Activated T-cell treated with anti-CD3 and anti-CD28 coated beads, Interleukin-2, amount 50 U/mL, for 72 hours (primary cell): ENCODE measurements at places on chromosomes 16 and 17.

DNA sequence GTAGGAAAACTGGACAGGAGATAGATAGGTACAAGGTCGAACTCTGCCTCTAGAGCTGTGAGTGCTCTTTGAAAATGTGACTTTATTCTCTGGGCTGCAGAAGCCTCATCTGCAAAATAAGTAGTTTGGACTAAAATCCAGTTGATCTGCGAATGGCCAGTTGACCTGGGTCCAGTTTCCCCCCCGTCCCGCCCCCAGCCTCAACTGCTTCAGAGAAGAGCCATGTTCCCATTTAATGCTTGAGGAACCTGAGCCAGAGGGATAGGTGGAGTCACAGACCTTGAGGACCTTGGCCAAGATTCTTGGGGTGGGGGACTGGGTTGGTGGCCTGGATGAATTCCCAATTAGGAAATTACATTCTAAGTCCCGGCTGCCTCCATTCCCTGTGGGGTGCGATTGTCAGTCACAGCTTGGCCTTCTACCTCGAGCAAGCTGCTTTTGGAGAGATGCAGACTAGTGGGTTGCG, 14.1 kb downstream of the TBX2 start:
- DNase-seq = no peak

DNA sequence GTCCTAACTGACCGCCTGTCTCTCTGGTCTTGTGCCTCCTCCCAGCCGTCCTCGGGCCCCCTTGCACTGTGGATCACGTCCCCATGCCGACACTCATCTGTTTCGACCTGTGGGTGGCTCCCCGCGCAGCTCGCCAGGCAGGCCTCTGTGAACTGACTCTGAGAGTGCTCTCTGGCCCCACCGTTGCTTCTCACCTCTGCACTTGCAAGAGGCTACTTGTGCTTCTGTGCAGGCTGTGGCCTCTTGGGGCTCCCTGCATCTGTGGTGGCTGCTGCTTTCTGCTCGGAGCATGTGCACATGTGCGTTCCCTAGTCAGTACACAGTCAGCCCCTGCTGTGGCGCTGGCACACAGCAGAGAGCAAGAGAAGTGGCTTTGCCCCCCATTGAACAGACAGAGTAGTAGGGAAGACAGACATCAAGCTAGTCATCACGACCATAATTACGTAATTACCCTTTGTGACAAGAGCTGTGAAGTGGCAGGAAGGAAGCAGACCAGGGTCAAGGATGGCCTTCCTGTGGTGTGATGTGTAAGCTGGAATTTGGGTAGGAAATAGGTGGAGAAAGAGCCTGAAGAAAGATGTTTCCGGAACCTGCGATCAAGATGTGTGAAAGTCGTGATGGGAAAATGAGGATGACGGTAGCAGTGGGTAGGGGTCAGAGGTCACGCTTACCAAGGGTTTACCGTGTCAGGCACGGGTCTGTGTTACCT, 256.0 kb upstream of the CACNG5 start:
- DNase-seq = no peak

DNA sequence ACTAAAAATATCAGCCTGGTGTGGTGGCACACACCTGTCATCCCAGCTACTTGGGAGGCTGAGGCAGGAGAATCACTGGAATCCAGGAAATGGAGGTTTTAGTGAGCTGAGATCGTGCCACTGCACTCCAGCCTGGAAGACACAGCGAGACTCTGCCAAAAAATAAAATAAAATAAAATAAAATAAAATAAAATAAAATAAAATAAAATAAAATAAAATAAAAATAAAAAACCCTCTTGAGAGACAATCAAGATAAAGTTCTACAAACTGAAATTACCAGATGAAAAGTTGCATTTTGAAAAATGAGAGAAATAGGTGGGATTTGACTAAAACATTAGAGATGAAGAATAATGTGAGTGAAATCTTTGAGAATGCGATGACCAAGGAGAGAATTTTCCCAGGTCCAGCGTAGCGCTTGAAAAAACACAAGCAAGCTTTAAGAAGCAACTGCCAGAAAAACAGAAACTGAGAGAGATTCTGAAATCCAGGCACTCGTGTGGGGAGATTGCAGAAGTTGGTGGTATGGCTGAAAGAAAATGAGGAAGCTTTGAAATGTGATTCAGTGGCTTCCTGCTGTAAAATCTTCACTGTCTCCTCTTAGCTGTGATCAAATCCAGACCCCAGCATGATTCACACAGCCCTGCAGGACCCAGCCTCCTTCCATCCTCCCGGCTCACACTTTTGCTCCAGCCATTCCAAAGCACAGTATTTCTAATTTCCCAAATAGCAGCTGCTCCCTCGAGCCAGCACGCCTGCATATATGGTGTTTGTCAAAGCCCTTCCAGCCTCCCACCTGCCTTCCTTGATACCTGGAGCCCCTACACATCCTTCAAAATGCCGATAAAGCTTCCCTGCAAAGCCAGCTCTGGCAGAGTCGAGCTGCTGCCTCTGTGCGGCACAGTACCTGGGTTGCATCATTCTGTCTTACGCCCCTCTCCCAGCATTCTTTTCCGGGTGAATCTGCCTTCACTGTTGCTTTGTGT, 8.2 kb upstream of the CD300E start:
- no peak for DNase-seq

- DNase-seq = no peak
These were observed 30.4 kb downstream of the AP2B1 start for GRCh38 chr17:35617505-35617904.

DNA sequence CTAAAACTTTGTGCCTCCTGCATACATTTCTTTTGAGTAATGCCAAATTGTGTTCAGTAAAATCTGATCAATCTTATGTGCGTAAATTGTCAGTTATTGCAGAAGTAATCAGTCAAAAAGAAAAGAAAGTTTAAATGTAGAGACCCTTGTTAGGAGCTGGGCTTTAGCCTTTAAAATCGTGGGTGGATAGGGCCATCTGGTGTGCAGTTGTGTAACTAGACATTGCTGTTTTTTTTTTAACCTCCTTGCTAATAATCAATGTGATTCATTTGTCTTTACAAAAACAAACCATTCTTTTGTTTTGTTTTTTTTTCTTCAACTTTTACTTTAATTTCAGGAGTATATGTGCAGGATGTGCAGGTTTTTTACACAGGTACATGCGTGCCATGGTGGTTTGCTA, 5.3 kb upstream of the WWOX start:
- no peak for DNase-seq

- no peak for DNase-seq
These were observed 87.7 kb downstream of the C16orf95 start for GRCh38 chr16:87229230-87230188.

DNA sequence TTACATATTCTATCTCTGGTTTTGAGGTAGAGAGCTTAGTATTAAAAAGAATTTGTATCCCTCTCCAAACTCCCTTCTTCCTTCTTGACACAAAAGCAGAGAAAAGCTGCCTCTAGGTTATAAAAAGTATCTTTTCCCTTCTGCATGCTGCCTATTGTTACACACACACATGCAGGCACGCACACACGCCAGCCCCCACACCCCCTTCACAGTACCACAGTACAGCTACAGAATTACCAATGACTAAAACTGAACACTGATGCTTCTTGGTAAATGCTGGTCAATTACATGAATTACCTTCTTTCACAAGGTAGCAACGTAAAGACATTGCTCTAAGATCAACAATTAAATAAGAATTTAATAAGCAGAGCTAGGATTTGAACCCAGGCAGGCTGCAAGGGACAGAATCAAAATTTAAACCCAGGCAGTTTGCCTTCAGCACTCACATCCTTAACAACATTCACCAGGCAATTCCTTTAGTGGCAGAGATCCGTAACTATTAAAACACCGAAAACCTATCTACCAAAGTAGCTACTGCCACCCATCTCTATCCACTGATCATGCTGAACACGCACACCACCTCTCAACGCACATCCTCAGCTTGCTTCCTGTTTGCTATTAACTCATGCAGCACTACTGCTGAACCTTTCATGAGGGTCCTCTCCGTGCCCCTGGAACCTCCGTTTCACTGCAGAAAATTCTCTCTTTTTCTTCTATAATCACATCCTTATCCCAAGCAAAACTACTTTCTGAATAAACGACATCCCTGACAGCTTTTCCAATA, 37.8 kb downstream of the YWHAE start:
- DNase-seq = peak; percentile 29

GRCh38 chr17:66375121-66375520, 72.7 kb downstream of the PRKCA start:
- DNase-seq = no peak

DNA sequence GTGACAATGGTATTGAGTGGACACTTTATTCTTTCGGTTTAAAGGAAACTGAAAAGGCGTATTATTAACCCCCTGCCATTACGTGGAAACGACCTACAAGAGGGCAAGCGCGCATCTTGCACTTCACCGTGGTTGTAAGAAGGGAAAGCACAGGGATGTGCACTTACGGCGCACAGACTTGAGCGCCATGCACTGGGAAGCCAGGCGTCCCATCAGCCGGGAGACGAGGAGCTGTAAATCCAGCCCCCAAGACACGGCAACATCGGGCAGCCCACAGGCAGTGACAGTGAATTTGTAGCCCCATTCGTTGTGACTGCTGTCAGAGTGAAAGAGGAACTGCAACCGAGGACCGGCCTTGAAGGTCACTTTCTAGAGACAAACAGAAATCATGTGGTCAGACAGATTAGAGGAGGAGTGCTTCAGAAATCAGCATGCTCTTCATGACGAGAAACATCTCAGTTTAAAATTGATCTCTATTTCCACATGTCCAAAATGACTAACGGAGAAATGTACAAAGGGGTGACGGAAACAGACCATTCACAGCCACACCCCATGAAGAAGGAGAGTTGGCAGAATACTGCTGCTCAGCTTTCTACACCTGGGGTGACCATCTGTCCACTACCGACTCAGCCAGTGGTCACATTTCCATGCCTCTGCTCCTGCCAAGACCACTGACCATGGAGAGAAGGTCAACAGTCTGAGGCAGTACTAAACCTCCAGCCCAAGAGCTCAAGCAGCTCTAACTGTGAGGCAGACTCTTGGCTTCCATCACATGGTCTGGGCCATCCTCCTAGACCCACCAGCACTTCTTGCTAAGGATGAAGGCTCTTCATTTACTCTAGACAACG, 68.6 kb downstream of the ZZEF1 start:
- DNase-seq = no peak

- DNase-seq = no peak
These were observed 14.1 kb upstream of the GNA13 start for GRCh38 chr17:65070620-65071019.

GRCh38 chr16:58847902-58848661, 114.0 kb upstream of the GOT2 start:
- DNase-seq = no peak

- DNase-seq = no peak
These were observed 105.8 kb upstream of the GSE1 start for GRCh38 chr16:85507342-85507741.

GRCh38 chr16:1461146-1461545, 13.7 kb downstream of the CLCN7 start:
- DNase-seq = no peak

DNA sequence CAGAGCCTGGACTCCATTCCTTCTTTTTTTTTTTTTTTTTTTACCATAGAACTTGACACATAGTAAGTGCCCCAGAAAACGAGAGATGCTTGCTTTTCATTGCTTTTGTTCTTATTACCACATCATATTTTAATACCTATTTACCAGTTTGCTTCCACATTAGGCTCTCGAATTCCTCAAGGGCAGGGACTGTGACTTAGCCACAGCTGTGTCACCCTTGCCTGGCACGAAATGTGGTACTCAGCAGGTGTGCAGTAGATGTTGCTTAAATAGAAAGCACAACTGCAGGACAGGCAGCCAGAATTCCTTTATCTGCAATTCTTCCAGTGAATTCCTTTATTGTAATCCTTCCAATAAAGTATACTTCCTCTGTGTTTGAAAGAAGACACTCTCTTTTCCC, 393.0 kb downstream of the HAPSTR1 start:
- DNase-seq = no peak

DNA sequence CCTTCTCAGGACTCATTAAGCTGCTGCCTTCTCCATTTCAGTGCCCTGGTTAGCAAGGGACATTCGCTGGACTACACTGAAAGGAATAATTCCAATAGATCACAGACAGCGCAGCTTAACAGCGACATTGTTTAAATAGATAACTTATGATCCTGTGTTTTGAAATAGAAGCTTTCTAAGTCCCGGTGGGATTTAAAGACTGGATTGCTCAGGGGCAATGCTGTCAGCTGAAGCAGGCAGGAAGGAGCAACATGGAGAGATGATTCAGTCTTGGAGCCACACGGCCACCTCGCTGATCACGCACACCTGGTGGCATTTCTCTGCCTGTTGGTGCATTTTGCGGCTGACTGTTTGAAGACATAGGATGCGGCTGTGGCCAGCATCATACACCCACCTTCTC, 292.0 kb downstream of the FOXL1 start:
- no peak for DNase-seq

DNA sequence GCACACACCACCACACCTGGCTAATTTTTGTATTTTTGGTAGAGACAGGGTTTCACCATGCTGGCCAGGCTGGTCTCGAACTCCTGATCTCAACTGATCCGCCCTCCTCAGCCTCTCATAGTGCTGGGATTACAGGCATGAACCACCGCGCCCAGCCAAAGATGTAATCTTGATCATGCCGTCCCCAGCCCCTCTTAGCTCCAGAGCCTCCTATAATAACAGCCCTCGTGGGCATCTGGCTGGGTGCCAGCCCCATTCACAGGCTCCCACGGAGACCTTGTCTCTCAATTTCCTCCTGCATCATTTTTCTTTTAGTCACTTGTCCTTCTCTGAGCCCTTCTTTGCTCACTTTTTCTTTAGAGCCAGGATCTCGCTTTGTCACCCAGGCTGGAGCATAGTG, 94.2 kb downstream of the KATNIP start:
- no peak for DNase-seq

DNA sequence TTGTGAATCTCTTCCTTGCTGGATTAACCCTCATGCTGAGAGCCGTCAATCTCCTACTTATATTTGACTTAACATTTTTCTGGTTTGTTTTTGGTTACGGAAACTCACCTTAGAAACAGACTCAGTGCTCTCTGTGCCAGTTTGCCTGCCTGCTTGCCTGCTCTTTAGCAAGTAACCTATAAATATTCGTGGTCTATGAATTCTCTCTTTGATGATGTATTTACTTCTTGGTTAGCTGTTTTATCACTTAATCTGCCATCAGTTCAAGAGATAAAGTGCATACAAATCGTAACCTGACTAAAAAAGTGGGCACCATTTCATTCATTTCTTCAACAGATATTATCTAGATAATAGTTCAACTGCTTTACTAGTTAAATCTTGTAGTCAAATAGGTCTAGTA, 26.7 kb downstream of the CYB5B start:
- DNase-seq = no peak

DNA sequence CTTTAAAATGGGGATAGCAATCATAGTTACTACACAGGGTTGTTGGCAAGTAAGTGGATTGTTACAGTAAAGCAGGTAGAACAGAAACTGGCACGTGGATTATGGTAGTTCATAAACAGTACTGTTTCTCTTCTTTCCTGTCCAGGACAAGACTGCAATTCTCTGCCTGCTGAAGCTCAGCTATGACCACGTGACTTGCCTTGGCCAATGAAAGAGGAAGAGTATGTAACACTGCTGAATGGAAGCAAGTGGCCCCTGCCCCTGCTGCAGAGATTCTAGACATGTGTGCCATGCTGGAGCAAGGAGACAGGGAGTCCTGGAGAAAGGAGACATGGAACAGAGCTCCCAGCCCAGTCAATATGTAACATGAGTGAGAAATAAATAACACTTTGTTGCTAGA, 66.6 kb upstream of the TOX3 start:
- no peak for DNase-seq
